ENCODE measurements at places on chromosomes 3 and 15.

- no peak for DNase-seq
Observed at GRCh38 chr3:66186545-66186944, 34.3 kb upstream of the SLC25A26 start.

GRCh38 chr15:95604634-95605036, 725.9 kb upstream of the NR2F2 start:
- DNase-seq = no peak

- no peak for DNase-seq
Observed at GRCh38 chr15:92880796-92881195, 19.3 kb upstream of the CHD2 start.

DNA sequence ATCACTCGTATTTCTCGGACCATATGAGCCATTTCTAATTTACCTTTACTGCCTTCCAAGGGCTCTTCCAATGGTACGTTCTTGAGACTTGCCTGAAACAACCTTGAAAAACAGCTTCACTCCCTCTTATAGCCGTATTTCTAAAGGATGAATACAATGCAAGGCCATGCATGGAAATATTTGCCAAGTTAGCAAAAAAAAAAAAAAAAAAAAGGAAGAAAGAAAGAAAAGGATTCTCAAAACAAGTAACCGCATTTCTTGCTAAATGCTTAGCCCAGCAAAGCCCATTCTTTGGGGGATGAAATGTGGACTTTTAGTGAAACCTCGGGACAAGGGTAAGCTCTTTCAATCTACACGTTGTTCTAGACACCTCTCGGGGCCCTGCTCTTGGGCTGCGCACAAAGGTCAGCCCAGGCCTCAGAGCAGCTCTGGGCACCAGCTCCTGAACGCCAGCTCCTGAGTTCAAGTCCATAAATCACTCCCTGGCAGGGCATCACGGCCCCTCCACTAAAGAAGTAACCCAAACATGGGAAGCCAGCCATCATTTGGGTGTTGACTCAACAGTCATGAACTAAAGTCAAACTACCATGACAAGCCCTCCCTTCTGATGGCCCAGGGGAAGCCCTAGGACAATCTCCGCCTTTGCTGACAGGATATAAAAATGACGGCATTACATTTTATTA, 132.7 kb downstream of the ADAMTS17 start:
- DNase-seq = no peak

DNA sequence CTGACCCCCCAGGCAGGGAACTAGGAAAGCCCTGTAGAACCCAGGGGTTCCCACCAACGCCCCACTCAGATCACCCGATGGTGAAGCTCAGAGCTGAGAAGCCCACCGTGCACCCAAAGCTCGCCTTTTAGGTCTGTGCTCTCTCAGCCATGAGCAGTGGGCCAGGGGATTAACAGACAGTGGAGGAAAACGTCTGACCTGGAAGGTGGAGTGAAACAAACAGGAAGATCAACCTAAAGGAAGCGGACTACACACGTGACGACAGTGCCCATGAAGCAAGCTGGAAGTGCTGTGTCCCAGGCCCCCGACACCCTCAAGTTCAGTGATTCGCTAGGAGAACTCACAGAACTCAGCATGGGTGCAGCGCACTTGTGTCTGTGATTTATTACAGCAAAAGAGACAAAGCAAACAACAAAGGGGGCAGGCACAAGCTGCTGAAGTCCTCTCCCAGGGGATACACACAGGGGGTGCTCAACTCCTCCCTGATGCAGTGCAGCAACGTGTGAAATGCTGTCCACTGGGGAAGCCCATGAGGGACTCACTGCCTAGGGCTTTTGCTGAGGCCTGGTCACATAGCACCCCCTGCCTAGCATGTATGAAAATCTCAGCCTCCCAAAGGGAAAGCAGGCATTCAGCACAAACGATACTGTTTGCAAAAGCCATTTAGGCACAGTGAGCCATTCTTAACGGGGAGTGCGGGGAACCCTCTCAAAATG, 43.5 kb downstream of the CFAP92 start:
- peak; percentile 25 for DNase-seq

DNA sequence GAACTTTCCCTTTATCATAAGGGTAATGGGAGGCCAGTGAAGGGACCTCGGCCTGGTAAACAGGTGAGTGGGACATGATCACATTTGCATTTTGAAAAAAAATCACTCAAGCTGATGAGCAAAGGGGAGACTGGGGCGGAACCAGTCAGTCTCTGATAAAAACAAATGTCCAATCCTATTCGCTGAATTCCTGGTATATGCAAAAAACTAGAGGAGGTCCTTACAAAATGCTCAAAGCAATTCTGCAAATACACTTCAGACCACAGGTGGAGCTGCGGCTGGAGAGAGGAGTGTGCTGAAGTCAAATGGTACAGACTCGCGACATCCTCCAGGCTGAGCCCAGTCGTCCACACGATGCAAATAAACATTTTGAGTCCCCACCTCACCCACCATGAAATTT, 166.7 kb downstream of the FOXP1 start:
- DNase-seq = peak; percentile 15

DNA sequence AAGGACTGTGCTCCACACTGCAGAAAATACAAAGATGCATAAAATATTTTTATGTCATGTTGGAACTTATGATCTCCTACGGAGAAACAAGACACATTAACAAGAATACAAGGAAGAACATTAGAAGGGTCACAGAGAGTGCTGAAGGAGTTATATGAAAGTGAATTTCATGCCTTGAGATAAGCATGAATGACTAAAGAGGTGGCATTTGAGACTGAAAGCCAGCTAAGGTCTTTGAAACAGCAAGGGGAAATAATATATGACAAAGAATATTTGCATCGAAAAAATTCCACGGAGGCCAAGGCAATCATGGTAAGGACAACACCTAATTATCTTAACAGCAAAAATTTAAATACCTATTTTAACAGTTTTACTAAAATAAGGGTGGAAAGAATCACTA, 12.5 kb downstream of the GSK3B start:
- DNase-seq = no peak

DNA sequence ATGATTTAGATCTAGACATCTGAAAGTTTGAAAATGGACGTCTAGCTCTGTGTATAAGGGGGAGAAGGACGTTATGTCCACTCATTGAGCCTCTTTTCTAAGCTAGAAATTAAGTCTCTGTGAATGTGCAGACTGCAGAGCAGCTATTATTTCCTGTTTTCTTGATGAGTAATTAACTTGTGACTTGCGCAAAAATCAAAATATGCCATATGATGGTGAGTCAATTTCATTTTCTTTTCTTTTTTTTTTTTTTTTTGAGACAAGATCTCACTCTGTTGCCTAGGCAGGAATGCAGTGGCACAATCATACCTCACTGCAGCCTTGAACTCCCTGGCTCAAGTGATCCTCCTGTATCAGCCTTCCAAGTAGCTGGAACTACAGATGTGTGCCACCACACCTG, 14.1 kb downstream of the LACTB start:
- DNase-seq = peak; percentile 58

DNA sequence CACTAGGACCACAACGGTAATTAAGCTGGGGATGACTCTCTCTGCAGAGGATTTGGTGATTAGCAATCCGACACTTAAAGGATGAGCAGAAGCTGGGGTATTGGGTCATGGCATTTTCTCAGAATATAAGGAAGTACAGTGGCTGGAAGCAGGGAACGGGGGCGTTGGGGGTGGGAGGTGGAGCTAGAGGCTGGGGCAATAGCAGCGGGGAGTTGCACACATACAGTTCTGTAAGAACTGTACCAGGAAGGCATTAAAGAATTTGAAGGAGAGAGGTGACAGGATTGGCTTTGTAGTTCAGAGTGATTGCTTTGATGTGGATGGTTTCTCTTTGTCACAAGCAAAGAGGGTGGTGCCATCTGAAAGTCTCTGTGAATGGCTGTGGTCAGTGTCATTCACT, 28.2 kb downstream of the PSMD6 start:
- DNase-seq = no peak

DNA sequence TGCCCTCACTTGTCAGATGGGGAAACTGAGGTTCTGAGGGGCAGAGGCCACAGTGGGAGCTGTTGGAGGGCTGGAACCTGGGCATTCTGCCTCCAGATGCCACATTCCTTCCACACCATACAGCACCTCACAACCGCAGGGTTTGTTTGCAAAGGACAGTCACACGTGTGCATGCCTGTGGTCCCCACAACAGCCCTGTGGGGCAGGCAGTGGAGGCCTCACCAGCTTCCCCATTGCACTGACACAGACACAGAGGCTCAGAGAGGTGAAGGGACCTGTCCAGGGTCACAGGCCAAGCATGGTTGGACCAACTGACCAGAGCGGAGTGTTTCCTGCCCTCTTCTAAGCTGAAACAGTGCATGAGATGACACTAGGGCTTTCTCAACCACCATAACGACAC, 75.2 kb upstream of the SEC13 start:
- DNase-seq = no peak

DNA sequence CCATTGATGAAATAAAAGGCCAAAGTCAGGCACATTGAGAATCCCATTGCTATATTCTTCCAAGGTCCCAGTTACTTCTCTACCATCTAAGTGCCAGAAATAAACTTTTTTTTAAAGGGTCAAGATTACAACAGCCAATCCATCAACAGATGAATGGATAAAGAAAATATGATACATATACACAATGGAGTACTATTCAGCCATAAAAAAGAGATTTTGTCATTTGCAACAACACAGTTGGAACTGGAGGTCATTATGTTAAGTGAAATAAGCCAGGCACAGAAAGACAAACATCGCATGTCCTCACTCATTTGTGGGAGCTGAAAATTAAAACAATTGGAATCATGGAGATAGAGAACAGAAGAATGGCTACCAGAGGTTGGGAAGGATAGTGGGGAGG, 25.5 kb downstream of the ULK4 start:
- no peak for DNase-seq

- DNase-seq = no peak
Observed at GRCh38 chr15:67828278-67828968, 3.1 kb downstream of the SKOR1 start.

DNA sequence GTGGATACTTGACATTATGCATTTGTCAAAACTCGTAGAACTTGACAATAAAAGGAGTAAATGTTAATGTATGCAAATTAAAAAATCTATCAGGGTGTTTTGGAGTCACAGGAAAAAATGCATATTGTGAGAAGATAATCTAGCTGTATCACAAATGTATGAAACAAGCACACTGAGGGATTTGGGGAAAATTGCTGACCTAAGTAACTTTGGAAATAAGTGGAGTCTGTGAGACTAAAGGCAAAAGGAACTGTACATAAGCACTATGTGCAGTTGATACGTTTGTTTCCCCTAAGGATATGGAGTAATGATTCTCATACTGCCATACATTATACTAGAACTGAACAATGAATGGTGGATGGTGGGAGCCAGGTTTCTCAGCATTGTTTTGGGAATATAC, 43.2 kb upstream of the WDR72 start:
- no peak for DNase-seq

- DNase-seq = no peak
Observed at GRCh38 chr3:170220871-170221270, 1.4 kb upstream of the PRKCI start.

- DNase-seq = peak; percentile 37
Observed at GRCh38 chr3:195163719-195164572, 107.0 kb downstream of the XXYLT1 start.

- no peak for DNase-seq
Observed at GRCh38 chr3:187747506-187747905, 2.2 kb upstream of the BCL6 start.

GRCh38 chr3:111667621-111668239, 72.6 kb upstream of the ZBED2 start:
- peak; percentile 100 for DNase-seq

DNA sequence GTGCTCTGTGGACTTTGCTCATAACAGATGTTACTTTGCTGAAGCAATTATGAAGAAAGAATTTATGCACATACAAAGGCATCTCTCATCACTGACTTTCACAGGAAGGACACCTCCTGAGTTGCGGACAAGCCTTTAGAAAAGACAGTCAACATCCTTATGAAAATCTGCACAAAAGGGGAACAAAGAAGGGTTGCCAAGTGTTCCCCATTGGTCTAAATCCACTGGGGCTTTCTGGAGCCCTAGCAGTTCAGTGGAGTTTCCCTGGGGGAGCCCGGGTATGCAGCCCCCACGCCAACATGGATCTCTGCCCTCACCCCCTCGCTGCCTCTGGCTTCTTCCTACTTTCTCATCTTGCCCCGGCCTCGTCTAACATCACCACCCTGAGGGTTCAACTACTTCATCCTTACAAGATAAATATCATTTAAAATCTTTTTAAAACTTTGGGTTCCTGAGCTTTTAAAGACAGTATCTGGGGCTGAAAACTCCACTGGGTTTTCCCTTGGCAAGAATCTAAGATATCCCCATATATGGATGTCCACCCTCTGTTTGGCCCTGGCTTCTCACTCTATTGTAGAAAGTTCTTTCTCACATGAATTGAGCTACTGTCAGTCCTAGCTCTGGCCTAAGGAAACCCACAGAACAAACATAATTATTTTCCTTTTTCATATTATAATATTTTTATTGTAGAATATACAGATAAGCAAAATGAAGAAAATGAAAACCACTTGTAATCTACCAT, 207.9 kb upstream of the RGMA start:
- no peak for DNase-seq

DNA sequence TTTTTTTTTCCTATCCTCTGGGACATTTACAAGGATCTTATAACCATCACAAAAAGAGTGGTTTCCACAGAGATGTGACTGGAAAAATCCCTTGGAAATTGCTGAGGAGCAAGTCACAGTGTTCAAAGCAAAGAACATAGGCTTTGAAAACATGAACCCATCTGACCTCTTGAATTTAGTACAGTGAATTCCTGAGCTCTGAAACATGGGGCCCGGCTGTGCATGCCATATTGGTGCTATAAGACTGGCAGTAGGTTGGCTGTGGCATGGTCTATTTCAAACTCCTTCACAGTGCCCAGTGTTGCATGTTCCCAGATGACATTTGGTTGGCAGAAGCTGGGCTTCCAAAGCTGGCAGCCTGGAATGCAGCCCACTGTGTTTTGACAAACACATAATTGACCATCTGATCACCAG, 202.2 kb downstream of the TIGIT start:
- DNase-seq = no peak

- DNase-seq = no peak
Observed at GRCh38 chr15:89654847-89655805, at the start of gene KIF7. KIF7 (minus strand) TSS chr15:89655467; CDS start chr15:89652930, 2,537 bp downstream.

DNA sequence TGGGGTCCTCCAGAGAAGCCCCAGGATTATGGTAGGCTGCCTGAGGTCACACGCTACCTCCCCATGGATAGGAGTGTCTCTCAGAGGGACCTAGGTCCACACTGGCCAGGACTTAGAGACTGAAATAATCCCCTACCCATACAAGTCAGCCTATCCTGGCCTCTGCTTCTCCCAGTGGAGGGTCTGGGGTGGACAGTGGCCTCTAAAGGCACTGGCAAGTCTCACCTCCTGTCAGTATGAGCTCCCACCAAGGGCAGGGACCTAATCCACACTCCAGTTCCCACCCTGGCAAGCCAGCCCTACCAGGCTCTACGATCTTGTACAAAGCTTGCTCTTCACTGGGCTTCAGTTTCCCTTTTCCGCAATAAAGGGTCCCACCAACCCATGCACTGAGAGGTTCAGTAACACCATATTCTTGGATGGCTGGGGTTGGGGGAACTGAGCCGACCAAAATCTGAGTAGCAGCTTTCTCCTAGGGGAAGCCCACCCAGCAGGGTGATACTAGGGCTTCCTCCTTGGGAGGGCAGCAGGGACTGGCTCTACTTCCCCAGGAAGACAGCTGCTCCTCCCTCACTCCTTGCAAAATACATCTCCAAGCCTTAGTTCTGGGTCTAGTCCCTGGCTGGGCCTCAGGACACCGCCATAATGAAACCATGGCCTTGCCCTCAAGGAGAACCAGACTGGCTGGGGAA, 2.4 kb downstream of the CISH start:
- no peak for DNase-seq

- DNase-seq = no peak
Observed at GRCh38 chr3:171959532-171960089, 79.8 kb upstream of the FNDC3B start.

- no peak for DNase-seq
Observed at GRCh38 chr3:59411186-59411585, 361.4 kb upstream of the CFAP20DC start.

Measured in AML-193 (cell line).